ENCODE measurements at places on chromosomes 2 and 18.

GRCh38 chr2:168255103-168255502 lies 7.7 kb upstream of the STK39 start:
- no peak for DNase-seq

GRCh38 chr18:47893047-47893446 lies 37.4 kb downstream of the SMAD2 start:
- DNase-seq = no peak

GRCh38 chr2:221372159-221372884 lies 199.8 kb downstream of the EPHA4 start:
- no peak for DNase-seq

DNA sequence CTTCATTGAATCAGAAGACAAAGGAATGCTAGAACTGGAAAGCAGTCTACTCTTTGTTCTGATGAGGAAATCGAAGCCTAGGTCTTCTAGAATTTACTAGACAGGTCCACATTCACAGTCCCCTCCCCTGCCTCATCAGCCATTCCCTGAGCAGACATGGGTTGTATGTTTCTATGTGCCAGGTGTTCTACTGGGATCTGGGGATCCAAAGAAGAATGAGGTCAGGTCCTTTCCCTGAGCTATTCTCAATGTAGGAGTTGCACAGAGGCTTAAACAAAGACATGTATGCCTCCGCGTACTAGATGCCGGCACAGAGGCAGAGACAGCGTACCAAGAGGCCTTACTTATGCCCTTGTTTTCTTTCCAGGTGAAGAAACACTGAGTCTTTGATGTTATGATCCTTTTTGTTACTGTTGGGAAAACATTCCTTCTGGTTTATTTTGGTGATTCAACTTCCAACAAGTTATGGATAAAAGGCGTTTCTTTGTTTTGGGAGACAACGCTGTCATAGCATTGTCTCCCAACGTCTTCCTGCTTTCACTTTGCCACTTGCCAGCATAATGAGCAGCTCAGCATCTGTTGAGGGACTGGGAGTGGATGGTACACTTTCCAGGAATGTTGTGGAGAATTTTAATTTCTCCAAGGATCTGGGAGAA lies 174.4 kb downstream of the ALPK2 start:
- DNase-seq = peak; percentile 60

DNA sequence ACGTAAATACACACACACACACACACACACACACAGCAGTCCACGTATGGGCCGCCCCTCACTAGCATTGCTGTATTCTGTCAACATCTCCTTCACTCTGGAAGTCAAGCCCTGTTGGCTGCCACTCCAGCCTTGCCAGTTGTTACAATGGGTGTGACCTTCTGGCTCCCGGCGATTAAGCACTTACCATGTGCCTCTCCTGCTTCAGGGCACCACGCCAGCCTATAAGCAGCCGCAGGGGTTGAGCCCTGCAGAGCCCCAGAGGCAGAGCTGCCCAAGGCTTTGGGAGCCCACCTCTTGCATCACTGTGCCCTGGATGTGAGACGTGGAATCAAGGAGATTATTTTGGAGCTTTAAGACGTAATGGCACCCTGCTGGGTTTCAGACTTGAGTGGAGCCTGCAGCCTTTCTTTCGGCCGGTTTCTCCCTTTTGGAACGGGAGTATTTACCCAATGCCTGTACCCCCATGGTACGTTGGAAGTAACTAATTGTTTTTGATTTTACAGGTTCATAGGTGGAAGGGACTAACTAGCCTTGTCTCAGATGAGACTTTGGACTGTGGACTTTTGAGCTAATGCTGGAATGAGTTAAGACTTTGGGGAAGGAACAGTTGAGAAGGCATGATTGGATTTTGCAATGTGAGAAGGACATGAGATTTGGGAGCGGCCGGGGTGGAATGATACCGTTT lies 54.5 kb upstream of the ROCK2 start:
- DNase-seq = no peak

- DNase-seq = no peak
Measured at GRCh38 chr2:234404957-234405356, 91.9 kb downstream of the ARL4C start.

GRCh38 chr18:34807106-34807796 lies 97.2 kb downstream of the DTNA start:
- no peak for DNase-seq

DNA sequence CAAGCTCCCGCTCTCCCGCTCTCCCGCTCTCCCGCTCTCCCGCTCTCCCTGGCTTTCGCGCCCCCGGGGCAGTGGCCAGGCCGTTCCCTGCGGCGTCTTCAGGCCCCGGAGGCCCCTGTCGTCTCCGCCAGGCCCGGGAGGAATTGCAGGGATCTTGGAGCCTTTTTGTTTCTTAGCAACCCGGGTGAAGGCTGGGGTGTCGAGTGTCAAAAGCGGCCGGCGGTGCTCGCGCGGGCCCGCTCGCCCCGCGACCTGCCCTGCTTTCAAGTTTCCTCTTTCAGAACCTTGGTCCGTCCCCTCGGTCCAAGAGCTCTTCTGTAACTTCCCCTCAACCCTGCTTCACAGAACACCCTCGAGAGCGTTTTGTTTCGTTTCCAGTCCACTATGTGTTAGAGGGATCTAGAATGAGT lies 1.4 kb downstream of the RNF138 start:
- DNase-seq = peak; percentile 60

DNA sequence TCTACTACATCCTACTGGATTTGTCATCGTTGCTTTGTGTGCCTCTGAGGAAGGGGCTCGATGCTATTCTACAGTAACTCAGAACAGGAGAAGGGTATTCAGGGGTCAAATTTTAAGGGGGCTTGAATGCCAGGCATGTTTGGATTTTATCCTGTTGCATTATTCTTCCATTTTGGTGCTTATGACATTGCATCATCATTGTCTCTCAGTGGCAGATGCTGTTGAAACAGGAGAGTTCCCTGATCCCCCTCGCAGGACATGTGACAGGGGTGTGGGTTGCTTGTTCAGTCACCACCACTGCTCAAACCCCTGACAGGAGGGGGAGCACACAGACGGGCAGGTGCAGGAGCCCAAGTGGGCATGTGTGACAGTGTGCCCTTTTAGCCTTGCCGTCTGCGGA lies 156.7 kb downstream of the SLC4A3 start:
- no peak for DNase-seq

- DNase-seq = no peak
Measured at GRCh38 chr2:233363744-233364235, 9.5 kb downstream of the DGKD start.

DNA sequence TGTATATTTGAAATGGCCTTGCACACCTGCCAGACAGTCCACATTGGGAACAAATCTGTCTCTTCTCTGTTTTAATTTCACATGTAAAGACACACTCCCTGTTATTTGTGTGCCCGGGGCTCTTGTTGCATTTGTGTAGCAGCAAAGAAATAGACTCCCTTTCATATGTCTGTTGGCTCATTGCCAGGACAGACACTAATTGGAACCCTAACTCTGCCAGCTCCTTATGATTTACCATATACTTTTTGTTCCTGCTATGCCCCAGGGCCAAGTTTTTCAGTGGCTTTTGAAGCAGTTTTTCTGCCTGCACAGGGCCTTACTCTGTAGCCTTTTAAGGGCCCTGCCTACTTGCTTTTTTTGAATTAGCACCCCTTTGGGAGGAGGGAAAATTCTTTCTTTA lies 396.9 kb downstream of the DLGAP1 start:
- no peak for DNase-seq

GRCh38 chr2:239855863-239856587 lies 169.1 kb downstream of the NDUFA10 start:
- no peak for DNase-seq

- no peak for DNase-seq
Measured at GRCh38 chr2:43034921-43035320, 191.5 kb downstream of the ZFP36L2 start.

- no peak for DNase-seq
Measured at GRCh38 chr2:96579422-96579821, 42.9 kb downstream of the ARID5A start.

DNA sequence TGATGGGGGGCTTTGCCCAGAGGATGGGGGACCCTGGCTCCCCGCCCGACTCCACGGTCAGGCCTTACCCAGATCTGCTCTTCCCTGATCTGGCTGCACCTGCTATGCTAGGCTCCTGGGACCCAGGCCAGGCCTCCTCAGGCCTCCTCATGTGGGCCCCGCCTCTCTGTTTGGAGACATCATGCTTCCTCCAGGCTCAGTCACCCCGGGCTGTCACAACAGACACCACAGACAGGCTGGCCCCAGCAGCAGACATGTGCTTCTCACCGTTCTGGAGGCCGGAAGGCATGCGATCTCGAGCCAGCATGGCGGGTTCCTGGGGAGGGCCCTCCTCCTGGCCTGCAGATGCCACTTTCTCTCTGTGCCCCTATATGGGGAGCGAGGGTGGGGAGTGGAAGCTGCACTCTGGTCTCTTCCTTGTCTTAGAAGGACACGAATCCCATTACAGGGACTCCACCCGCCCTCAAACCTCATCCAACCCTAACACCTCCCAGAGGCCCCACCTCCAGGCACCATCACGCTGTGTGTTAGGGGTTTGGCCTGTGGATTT lies 10.8 kb upstream of the NEU4 start:
- no peak for DNase-seq

DNA sequence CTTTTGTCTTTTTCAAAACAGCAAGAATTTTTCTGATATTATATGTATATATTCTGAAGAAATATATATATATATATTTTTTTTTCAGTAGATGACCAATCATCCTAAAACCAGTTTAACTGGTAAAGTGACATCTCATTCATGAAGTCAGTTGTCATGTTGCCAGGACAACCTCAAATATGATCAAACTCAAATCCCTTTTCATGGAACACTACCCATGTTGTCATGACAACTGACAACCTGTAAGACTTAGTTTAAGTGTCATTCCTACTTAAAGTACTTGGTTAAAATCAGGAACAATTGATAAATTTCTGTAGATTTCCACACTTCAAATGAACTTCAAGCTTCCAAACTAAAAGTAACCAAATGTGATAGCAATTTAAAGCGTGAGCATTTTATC lies 101.8 kb upstream of the ERBB4 start:
- no peak for DNase-seq

DNA sequence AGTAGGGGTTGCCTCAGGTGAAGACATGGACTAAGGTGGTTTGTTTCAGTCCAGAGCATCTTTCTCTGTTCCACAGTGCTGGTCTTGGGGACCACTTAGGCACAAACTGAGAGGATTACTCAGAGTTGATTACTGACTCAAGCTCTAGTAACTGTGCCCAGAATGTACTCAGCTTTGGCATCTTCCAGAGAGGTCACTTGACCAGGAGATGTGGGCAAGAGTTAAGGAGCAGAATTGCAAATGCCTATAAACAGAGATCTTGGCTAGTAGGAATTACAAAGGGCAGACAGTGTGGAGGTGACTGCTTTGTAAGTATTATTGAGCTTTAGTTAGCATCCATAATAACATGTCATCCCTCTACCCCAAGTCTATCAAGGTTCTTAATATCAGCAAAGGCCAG lies 93.2 kb upstream of the CABLES1 start:
- DNase-seq = no peak

DNA sequence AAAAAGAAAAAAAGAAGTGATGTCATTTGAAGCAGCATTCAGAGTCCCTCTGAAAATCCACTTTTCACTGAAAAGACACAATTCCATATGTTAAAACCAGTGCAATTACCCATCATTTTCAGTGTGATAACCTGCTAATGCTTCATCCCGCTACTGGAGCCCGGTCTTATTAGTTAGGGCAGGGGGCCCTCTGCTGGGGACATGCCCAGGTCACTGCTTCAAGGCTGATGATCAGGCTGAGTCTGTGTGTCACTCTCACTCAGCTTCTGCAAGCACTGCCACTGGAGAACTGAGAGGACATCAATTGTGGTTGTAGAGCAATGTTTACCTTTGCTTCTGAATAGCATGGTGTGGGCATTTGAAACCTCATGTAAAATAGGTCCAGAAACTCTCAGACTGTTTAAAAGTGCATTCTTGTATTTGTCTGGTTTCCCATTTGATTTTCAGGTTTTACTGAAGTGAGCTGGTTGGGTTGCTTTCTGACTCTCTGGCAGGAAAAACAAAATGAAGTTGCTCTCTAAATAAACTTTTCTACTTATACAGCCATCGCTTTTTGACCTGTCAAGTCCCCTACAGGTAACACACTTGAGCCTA lies 49.2 kb upstream of the NXPH2 start:
- no peak for DNase-seq

GRCh38 chr2:214899751-214900150 lies 90.3 kb upstream of the BARD1 start:
- no peak for DNase-seq

GRCh38 chr2:235968155-235968554 lies 200.0 kb downstream of the GBX2 start:
- DNase-seq = no peak

DNA sequence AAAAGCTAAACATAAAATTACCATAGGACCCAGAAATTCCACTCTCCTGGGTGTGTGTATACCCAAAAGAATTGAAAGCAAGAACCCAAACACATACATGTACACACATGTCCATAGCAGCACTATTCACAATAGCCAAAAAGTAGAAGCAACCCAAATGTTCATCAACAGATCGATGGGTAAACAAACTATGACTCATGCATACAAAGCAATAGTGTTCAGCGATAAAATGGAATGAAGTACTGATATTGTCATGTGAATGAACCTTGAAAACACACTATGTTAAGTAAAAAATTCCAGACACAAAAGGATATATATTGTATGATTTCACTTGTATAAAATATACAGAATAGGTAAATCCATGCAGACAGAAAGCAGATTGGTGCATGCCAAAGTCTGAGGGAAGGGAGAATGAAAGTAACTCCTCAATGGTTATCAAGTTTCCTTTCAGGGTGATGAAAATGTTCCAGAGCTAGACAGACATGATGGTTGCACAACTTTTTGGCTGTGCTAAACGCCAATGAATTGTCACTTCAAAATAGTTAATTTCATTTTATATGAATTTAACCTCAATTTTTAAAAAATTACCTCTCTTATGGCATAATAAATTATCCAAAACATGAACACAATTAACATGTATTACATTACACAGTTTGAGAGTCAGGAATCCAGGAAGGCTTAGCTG lies 35.5 kb downstream of the GKN2 start:
- no peak for DNase-seq

DNA sequence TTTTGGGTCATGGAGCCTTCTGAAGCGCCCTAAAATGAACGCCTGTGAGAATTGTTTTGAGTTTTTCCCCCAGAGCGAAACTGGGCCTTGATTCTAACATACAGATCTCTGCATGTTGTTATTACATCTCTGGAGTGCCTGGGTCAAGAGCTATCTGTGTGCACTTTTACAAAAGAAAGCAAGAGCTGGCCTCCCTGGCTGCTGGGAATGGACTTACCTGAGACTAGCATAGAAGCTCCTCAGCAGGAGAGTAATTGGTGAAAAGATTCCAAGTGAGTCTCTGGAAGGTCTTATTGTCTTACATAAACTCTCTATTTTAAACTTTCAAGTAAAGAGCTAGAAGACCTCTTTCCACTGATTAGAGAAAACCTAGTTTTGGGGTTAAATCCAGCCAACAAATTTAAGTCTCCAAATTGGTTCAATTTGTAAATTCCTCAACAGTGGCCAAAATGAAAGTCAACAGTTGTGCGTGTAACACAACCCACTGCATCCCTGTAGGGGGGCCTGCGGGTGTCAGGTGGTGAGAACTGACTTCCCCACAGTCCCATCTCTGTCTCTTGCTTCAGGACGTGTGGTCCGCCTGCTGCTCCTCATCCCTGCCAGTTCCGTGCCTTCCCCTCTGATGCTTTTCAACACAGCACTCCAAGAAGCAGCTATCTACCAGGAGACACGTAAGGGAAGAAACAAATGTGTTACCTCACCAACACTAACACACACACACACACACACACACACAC lies 206.1 kb downstream of the SH3BP4 start:
- no peak for DNase-seq
